T-helper 1 cell (primary cell): ENCODE measurements at places on chromosomes 2 and 18.

DNA sequence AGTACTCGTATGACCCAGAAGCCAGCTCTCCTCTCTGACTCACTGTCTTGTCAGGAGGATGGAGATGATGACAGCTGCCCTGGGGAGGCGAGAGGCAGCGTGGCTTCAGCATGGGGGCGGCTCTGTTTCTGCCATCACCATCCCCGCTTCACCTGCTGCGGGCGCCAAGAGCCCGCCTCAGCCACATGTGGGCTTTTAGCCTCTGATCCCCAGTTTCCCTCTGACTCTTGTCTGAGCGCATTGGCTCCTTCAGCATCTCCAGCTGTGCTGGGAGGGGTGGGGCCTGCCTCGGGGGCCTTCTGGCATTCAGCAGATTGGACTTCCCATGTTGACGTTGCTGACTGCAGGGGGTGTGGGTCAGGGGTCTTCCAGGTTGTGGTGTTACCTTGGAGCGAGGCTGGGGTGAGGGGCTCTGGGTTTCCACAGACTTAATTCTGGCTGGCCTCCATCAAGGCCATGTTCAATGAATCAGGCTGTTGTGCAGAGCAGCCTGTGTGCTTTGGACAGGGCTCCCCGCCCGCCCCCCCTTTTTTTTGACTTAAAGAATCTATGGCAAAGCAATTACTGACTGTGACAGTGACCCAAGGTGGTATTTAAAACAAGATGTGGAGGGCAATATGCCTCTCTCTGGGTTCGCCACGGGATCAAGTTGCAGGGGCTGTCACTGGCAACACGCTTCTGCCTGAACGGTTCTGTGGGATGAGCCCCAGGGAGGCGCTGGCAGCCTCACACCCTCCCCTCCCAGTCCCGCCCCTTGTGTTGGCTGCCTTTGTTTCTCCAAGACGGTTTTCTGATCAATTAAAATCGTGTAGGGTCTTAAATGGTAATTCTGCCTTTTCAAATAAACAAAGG is 228.3 kb downstream of the LDLRAD4 start:
- peak; percentile 27 for DNase-seq

- DNase-seq = no peak
Observed at GRCh38 chr2:34723683-34724082, 1124.6 kb upstream of the FAM98A start.

GRCh38 chr18:53796040-53796729 is 428.3 kb downstream of the MBD2 start:
- DNase-seq = no peak

GRCh38 chr2:5991305-5991968 is 299.3 kb downstream of the SOX11 start:
- no peak for DNase-seq
